NCI-H510A treated with DMSO at 0.1 percent for 48 hours (cell line): ENCODE measurements at places on chromosomes 5 and 9.
A peak's percentile ranks its signal among the peaks of the same experiment; 100 is the strongest.

- no peak for DNase-seq
Observed at GRCh38 chr9:130872912-130873503, 23.6 kb downstream of the QRFP start.

GRCh38 chr5:38926121-38926520, 80.3 kb downstream of the OSMR start:
- DNase-seq = no peak

- DNase-seq = peak; percentile 67
Observed at GRCh38 chr5:141001844-141002604, 35.7 kb downstream of the PCDHAC2 start.

DNA sequence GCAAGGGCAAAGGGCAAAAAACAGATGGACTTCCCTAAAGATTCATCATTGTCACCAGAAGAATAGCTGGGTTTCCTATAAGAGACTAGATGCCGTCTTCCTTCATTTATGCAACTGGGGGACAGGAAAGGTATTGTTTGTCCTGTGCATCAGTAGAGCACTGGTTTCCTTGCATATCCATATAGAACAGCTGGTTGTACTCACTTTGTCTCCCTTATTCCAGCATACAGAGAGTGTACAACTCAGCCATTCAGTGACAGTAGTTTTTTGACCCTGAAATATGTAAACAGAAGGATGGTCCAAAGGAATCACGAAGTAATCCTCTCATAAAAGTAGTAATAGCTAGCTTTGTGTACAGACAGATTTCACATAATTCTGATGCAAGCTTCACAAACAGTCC, 22.5 kb upstream of the MAST4 start:
- DNase-seq = no peak

DNA sequence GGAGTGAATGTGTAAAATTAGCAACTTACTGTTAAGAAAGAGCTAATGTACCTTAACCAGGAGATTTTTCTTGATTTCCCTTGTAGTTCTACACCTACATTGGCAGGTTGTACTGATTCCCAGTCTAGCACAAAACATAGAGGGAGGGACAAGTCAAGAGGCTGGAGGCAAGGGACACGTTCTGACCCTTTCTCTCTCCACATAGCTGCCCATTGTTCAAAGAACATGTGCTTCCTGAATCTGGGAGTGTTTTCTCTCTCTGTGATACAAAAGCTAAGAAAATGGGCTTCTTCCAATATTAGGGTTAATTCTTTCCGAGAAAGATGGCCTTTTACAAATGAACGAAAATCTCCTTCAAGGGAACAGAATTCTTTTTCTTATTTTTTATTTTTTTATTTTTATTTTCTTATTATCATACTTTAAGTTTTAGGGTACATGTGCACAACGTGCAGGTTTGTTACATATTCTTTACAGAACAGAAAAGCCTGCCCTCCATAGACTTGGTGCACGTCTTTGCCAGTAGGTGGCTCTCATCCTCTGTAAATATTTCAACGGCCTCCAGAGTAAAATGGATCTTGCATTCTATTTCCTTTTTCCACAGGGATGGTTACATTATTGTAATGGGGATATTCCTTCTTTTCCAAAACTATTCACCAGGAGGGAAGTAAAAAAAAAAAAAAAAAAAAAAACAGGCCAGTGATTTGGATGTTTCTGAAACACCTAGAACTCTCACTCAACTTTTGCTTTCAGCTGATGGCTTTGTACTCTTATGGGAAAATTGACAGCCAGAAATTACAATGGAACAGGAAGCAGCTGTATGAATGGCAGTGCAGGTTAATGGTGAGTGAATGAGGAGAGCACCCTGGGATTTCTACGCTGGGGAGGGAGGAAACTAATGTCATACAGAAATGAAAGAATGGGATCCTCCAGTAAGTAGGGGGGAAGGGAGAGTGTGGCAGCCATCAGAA, 13.1 kb upstream of the IFNA5 start:
- DNase-seq = peak; percentile 40

GRCh38 chr5:150114102-150114641, 27.8 kb upstream of the CSF1R start:
- DNase-seq = no peak

DNA sequence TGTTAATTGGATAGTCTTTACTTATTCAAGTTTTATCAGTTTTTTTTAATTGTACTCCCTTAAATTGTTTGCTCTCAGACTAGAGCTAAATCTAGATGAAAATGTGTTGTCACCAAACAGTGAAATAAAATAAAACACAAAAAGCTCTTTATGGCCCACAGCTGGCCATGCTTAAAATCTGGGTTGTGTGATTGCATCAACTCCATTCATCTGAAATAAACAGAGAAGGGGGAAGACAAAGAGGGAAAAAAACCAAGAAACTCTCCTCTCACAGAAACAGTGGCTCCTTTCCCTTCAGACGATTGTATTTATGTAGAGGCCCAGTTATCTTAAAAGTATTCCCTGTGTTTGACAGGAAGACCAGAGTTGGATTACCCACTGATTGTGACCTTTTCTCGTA, 422.4 kb downstream of the IRX1 start:
- no peak for DNase-seq

GRCh38 chr5:172005708-172006320, 624 bp downstream of the FBXW11 start:
- no peak for DNase-seq

DNA sequence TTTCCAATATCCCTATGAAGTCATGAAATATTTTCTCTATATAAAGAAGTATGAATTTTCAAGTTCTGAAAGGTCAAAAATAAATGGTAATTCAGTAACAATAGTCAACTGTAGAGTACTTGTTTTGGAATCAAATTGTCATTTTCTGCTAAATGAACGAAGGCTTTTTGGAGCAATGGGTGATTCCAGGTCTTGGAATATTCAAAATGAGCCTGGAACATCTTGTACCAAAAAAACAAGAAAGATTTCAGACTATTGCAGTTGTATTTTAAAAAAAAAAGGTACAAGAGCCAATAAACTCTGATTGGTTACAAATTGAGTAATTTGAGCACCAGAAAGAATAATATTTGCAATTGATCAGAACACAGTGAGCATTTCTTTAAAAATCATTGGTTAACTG, 730.1 kb downstream of the DTWD2 start:
- DNase-seq = no peak

DNA sequence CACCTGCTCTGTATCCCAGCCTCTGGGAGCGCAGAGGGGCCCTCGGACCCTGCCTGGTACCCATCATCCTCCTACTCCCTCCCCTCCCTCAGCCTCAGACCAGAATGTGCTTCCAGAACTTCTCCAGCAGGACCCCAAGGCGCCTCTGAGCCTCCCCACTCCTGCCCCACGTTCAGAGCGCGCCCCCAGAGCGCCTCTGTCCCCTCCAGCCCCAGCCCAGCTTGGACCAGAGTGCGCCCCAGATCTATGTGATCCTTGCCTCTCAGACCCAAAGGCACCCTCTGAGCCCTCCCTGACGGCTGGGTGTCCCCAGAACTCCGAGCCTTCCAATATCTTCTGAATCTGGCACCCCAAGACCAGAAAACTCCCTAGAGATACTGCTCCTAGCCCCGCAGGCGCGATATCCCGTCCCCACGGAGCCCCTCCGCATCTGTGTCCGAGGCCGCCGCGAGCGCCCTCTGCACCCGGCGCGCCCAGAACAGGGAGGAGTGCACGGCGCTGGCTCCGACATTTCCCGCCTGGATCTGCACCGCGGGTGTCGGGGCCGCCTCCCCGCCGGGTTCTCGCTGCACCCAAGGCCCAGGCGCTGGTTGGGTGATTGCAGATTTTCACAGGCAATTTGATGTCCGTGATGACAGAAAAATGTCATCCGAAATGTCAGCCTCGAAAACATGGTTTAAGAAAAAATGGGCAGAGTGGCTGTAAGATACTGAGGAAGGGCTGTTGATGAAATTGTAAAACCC, 522 bp downstream of the BHMT start:
- no peak for DNase-seq

DNA sequence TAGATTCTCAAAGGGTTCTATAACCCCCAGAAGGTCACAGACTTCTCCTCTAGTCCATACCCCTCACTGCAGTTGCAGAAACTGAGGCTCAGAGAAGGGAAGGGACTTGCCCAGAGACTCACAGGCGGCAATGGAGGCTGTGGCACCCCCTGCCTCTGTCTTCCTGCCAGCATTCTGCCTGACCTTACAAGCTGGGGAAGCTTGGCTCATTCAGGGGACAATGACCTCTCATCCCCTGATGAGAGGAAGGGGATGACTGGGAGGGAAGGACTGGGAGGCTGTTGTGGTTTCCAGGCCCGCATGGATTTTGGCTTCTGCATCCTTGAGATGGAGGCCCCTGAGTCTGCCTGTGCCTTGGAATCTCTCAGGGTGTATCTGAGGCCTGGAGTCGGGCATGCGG, 897 bp downstream of the NDST1 start:
- no peak for DNase-seq

DNA sequence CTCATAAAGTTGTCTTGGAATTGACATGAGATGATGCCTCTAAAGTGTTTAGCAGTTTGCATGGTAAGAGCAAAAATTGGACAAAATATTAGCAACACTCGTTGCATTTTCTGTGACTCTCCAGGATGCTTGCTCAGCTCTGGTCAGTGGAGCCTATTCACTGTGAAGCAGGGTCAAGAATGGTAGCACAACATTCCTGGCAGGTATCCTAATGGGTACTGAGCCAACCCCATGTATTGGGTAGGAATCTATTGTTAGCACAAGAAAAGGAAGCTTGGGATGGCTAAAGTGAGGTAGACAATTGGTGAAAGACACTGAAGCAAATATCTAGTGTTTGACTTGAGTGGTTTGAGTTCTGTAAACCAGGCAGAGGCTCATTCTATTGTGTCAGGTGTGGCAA, 10.4 kb upstream of the ACTBL2 start:
- no peak for DNase-seq

DNA sequence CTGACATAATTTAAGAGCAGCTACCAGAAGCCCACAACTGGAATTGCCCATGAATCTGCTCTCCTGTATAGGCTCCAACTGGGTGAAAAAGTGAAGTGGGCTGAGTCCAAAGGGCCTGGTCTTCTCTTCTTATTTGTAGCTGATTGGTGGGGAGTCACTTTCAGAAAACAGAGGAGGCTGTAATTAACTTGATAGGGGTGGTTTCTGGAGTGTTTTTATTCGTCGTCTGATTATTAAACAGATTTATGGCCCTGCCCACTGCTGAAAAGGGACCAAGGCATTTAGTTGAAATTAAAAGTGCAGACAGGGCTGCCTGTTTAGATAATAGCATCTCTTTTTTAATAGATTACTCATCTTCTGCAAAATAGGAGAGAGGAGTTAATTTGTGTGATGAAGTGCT, 81.0 kb upstream of the SAP30L start:
- no peak for DNase-seq

DNA sequence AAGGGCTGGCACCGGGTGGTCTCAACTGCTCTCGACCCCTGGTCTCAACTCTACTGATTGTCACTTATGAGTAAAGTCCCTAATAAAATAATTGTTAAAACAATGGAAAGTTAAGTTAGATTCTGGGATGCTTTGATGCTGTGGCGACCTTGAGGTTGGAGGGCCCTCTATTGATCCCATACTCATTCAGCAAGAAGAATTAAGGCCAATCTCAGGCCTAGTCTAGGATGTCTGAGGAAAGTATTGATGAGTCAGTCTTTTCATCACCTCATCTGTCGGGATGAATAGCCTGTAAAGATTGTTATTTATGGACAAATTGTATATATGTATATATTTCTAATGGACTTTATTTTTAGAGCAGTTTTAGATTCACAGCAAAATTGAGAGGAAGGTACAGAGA, 50.8 kb downstream of the WDR36 start:
- DNase-seq = no peak

GRCh38 chr5:137681191-137681590, 54.7 kb downstream of the KLHL3 start:
- DNase-seq = no peak

GRCh38 chr5:168527756-168528295, 1.3 kb upstream of the FBLL1 start:
- no peak for DNase-seq

- no peak for DNase-seq
Observed at GRCh38 chr9:134328841-134329575, 2.8 kb downstream of the RXRA start.

GRCh38 chr5:39495227-39495626, 70.4 kb upstream of the DAB2 start:
- DNase-seq = no peak

DNA sequence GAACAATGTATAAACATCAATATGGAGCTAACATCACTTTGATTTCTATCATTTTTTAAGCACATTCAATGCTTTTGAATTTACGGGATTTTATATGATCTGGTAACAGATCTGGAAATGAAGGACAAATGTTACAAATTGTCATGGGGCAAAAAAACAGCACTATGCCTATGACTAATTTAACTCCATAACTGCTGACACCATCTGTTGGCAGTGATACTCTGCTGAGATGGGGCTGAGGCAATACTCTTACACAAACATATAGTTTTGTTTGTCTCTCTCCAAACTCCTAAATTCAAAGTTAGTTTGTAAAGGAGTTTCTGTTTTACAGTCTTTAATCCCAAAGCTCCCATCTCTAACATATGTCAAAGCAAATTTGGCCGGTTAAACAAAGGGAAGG, 132.5 kb upstream of the FER start:
- DNase-seq = no peak
